Brain (organoid and tissue), 16 donors: ENCODE measurements at places on chromosomes 12 and 14.

GRCh38 chr12:113655919-113656318, 184.2 kb upstream of the LHX5 start:
- no peak for DNase-seq

DNA sequence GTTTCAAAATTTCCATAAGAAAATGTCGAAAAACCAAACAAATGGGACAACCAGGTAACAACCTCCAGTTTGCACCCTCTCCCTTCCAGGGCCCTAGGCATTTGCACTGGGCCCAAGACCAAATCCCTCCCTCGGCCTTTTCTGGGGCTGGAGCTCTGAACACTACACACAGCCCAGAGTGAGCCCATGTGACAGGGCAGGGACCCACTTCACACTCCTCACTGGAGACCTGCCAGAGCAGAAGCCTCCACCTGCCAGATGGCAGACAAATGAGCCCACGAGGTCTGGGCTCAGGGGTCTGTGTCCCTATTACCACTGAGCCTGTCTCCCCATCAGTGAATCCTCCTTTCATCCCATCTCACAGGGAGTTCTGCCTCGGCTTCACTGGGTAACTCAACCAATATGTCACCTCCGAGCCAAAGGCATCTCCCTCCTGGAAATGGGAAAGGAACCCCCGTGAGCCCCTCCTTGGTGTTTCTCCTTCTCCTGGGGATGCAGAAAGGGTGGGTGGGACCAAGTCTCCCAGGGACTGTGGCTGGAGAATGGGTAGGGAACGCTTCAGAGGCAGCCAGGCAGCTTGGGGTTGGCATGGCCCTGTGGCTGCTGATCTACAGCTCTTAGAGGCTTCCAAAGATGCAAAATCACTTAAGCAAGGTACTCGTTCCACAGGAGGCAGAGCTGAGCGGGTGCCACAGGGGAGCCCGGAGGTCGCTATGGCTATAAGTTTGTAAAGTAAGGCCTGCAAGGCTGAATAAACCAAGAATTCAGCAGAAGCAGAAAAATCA, 10.6 kb downstream of the VWF start:
- no peak for DNase-seq

- no peak for DNase-seq
These were observed 215.1 kb downstream of the CACNA1C start for GRCh38 chr12:2267703-2268470.

DNA sequence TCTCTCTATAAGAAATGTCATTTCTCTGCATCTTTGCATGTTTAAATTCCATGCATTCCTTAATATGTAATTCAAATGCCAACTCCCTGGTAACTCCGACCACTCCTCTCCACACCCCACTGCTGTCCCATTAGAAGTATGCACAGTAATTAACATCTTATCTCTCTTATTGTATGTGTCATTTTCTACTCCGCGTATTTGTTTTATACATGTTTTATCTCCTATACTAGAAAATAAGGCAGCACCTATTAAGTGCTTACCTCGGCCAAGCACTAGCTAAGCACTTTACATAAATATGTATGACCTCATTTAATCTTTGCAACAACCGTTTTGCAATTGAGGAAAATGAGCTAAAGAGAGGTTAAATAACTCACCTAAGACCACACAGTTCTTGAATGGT, 469.8 kb downstream of the BCAT1 start:
- DNase-seq: no peak
